ENCODE measurements at places on chromosomes 13 and 19.

DNA sequence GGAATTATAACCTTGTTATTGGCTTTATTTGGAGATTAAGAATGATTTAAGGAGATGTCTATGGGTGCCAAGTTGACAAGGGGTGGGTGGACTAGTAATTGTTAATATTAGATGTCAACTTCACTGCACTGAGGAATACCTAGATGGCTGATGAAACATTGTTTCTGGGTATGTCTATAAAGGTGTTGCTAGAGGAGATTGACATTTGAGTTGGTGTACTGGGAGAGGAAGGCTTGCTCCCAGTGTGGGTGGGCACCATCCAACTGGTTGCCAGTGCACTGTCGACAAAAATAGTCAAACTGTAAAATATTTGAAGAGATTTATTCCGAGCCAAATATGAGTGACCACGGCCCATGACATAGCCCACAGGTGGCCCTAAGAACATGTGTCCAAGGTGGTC lies 378.8 kb downstream of the NDFIP2 start:
- DNase-seq, result no peak

GRCh38 chr13:46520166-46520565 lies 32.8 kb upstream of the LRCH1 start:
- DNase-seq, result no peak

GRCh38 chr19:43395561-43395960 lies 19.1 kb upstream of the TEX101 start:
- no peak for DNase-seq

DNA sequence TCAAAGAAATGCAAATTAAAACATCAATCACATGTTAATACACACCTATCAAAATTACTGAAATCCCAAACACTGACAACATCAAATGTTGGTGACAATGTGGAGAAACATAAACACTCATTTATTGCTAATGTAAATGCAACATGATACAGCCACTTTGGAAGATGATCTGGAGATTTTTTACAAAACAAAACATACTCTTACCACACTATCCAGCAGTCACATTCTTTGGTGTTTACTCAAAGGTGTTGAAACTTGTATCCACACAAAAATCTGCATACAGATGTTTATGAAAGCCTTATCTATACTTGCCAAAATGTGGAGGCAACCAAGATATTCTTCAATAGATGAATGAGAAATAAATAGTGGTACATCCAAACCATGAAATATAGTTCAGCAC lies 1219.5 kb upstream of the PCDH20 start:
- no peak for DNase-seq

GRCh38 chr19:57052081-57052480 lies 67.7 kb upstream of the USP29 start:
- no peak for DNase-seq

Data from naive thymus-derived CD4-positive, alpha-beta T cell (primary cell).